ENCODE measurements at places on chromosomes 5 and 9. TPM values are rescaled to one million over a fixed set of nuclear protein-coding genes. Genes with fewer than 3 reads are reported as not detected.
A peak's percentile ranks its signal among the peaks of the same experiment; 100 is the strongest.

DNA sequence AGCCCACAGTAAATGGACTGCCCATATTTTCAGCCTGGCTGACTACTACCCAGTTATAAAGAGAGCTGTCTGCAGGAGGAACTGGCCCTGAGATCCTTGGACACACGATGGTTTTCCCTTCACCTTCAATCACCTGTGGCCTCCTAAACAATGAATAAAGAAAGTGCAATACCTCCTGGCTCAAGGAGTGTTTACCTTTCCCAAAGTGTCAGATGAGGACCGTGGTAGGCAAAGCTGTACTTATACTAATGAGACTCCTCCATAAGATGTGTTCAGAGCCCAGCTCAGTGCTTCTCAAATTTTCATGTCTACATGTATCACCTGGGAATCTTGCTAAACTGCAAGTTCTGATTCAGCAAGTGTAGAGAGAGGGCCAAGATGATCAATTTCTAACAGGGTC is 284.5 kb upstream of the VLDLR start:
- DNase-seq = no peak

GRCh38 chr9:27514551-27514950 is 9.5 kb upstream of the IFNK start:
- no peak for DNase-seq

GRCh38 chr5:30112867-30113266 is 1080.6 kb upstream of the CDH6 start:
- no peak for DNase-seq

DNA sequence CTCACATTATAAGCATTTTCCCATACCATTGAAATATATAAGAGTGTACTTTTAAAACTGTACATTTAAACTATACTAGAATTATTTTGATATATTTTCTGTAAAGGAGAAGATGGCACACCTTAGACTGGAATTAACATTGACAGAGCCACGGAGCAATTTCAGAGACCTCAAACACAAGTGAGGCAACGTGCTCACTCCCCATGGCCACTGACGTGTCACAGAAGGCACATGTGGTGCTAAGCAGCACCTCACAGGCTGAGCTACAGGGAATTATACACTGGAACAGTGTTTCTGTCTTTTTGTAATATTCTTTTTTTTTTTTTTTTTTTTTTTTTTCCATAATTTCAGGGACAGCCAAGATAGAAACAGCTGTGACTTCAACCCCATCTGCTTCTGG is 66.5 kb downstream of the NUP214 start:
- DNase-seq = no peak

- DNase-seq = no peak
Observed at GRCh38 chr5:154236011-154236410, 45.5 kb downstream of the GALNT10 start.

GRCh38 chr9:112097712-112098688 is 77.1 kb downstream of the SUSD1 start:
- peak; percentile 55 for DNase-seq

The RNF208 gene
- 0.10 TPM for polyA plus RNA-seq

The ELOVL7 gene
- polyA plus RNA-seq = 5.6 TPM

The PDE6A gene
- polyA plus RNA-seq = 0.06 TPM

Data from mammary epithelial cell (primary cell).